Uterus (tissue), 4 donors: ENCODE measurements at places on chromosomes 12 and 14. TPM values are rescaled to one million over a fixed set of nuclear protein-coding genes. Genes with fewer than 3 reads are reported as not detected.

- DNase-seq, result no peak
Observed at GRCh38 chr12:66131067-66131688, 628 bp upstream of the LLPH start.

DNA sequence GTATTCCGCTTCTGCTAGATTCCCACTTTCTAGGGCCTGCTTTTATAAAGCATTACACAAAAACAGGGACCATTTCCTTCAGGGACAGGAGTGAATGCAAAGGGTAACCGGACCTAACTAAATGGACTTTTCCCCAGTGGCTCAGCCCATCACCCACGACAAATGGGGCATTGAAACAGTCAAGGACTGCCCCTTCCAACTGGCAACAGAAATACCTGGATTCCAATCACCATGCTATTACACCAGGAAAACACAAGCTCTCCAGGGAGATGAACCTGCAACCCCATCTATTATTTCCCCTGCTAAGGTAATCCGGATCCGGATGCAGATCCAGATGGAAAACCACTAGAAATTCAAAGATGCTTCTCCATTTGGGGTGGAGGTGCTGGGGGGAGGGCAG lies 1.0 kb downstream of the MPHOSPH9 start:
- no peak for DNase-seq

DNA sequence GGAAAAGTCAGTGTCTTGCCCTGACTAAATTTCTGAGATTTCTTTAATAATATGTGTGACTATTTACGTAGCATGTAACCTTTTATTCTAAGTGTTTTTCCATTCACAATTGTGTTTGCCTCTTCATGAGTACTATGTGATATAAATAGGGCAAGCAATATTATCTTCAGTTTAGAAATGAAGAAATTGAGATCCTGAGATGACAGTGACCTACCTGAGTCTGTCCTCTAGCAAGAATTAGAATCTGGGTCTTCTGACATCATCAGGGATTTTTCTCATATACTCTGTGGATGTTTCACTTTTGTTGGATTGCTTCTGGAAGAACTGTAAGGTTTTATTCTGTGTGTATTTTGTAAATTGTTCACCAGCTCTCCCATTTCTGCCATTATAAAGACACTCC lies 35.0 kb downstream of the TMTC2 start:
- no peak for DNase-seq

DNA sequence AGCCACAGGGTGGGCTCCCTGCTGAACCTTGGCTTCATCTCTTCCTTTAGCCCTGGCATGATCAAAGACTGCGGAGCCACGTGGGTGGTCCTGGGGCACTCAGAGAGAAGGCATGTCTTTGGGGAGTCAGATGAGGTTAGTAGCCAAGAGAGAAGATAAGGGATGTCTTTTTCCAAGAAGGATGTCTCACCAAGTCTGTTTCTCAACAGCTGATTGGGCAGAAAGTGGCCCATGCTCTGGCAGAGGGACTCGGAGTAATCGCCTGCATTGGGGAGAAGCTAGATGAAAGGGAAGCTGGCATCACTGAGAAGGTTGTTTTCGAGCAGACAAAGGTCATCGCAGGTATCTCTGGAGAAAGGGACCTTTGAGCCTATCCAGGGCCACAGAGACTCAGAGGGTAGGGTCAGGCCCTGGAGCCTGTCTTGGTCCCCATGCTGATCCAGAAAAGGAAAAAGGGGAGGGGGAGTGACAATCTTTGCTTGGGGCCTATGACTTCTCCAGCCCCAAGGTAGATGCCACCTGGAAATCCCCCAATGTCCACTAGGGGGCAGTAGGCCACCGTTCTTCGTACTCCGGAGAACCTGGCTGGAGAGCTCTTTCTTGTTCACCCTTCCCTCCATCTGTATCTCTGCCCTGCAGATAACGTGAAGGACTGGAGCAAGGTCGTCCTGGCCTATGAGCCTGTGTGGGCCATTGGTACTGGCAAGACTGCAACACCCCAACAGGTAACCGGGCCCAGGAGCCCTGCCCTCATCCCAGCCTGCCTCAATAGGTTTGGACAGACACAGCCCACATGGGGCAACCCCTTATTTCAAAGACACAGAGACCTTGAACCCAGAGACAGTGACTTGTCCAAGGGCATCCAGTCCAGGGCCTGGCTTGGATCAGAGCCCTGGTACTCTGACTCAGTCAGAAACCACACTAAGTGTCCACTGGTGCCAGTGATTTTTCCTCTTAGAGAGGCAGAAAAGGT lies 2.0 kb downstream of the TPI1 start:
- DNase-seq, result peak; percentile 87

- DNase-seq, result peak; percentile 8
Observed at GRCh38 chr12:34404377-34405285, 382.3 kb downstream of the ALG10 start.

GRCh38 chr12:34604227-34604626 lies 581.9 kb downstream of the ALG10 start:
- DNase-seq, result no peak

GRCh38 chr12:54933376-54933775 lies 51.2 kb downstream of the TESPA1 start:
- no peak for DNase-seq

GRCh38 chr14:76531821-76532318 lies 155.9 kb downstream of the ESRRB start:
- no peak for DNase-seq

GRCh38 chr12:91885851-91886731 lies 259.6 kb downstream of the BTG1 start:
- no peak for DNase-seq

DNA sequence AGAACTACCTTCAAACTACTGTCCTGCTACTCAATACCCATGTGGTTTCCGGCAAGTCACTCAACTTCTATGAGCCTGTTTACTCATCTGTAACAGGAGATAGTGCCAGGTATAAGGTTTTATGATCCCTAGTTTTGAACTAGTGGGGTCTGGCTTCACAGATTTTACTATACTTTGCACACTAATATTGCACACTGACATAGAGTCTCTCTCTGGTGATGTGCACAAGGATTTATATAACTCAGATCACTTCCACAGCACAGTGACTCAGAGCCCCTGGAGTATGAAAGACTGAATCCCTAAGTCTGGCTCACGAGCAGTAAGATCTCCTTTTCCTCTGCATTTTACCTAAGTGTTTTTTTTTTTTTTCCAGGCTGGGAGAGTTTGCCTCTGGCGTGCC lies 69.7 kb upstream of the SLC38A2 start:
- DNase-seq, result no peak

DNA sequence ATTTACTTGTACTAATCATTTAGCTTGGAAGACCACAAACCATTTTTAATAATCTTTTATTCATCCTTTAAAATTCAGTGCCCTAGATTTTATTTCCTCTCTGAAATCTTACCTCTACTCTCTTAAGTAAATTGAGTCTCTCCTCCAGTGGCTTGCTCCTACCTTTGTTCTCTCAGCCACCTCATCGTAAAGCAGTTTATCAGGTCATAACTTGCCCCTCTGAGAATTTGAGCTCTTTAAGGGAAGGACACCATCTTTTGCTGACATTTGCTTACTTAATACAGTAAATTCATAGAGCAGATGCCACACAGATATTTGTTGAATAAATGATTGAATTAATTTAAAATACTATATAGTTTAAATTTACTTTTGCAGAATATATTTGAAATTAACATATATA lies 794.3 kb downstream of the C12orf50 start:
- no peak for DNase-seq

DNA sequence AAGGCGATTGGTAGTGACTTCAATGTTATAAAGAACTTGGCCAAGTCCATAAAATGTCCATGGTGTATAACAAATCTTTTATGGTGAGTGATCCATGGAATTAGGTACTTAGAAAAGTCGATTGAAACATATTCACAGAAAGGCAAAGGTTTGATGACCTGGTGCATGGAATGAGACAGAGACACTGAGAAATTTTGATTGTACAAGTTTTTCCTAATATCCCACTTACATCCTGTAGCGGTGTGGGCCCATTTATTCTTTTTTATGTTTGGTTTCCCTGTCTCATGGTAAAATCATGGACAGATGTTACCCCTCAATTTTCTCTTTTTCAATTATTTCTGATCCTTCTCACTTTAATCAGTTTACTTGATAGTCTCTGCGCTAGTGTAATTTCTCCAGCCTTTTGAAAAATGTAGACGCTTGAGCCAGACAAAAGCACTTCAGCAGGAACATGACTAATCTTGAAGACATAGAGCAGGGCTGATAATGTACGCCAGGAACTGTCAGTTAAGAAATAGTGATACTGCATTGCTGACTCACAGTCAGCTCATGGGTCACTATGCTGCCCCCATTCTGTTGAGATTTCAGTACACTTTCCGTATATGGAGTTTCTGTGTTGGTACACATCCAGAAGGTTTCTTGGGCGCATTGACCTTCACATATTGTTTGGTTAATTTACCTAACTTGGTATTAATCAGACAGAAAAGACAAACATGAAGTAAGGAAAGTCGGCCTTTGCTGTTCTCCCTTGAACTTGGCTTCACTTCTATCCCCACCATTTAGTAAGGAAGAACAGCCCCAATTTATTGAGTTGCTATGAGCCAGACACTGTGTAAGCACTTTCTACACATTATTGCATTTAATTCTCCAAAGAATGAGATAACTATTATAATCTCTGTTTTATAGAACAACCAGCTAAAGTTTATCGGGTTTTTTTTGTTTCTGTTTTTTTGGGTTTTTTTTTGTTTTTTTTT lies 841.7 kb downstream of the DIO2 start:
- peak; percentile 79 for DNase-seq

DNA sequence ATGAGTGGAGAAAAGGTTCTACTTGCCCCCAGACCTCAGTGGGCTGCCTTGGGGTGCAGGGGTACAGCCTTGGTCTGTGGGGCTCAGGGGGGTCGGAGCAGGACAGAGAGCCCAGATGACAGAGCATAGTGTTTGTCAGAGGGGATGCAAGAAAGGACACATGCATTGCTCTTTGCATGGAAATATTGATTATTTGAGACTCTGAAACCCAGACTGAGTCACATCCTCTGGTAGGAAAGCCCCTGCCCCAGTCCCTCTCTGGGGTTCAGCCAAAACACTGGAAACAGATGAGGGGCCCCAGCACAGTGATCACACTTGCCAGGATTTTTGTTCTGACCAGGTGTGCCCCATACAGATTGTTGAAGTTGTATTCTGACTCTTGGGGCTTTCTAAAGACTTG lies 1094.4 kb downstream of the BCL11B start:
- DNase-seq, result no peak

- DNase-seq, result no peak
Observed at GRCh38 chr14:106062502-106063272, 536.3 kb downstream of the TMEM121 start.

DNA sequence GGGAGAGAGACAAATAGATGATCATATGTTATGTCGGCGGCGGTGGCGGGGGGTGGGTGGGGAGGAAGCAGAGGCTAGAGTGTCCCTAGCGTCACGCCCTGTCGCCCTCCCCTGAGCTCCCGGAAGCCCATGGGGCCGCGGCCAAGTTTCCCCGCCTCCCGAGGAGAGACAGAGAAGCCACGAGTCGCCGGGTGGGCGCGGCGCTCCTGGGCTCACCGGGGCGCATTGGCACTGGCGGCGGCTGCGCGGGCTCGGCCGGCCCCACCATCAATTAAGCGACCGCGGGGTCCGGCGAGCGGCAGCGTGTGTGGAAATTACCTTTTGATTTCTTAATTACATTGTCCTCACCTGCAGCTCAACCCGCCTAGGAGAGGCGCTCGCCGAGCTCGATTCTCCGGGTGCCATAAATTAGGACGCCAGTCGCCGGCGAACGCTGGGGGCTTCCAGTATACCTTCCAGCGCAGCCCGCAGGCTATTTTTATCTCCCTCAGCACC lies 119.9 kb upstream of the LHX5 start:
- DNase-seq, result no peak

DNA sequence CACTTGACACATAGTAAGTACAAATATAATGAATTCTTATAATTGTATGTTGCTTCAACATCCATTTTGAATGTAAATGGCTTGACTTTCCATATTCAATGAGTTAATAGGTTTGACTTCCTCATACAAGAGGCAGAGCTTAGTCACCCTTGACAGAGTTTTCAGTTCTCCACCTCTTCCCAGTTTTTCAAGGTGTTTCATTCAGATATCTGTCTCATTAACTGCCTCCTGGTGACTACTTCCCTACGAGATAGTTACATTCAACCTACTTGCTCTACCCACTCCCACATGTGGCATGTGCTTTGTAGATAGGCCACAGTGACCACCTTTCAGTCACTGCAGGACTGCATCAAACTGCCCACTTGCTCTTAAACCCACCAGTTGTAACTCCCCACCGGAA lies 60.0 kb downstream of the MYF5 start:
- no peak for DNase-seq

GRCh38 chr14:88733121-88733520 lies 59.6 kb downstream of the EML5 start:
- DNase-seq, result no peak

- no peak for DNase-seq
Observed at GRCh38 chr12:117674313-117674712, 294.5 kb downstream of the KSR2 start.

DNA sequence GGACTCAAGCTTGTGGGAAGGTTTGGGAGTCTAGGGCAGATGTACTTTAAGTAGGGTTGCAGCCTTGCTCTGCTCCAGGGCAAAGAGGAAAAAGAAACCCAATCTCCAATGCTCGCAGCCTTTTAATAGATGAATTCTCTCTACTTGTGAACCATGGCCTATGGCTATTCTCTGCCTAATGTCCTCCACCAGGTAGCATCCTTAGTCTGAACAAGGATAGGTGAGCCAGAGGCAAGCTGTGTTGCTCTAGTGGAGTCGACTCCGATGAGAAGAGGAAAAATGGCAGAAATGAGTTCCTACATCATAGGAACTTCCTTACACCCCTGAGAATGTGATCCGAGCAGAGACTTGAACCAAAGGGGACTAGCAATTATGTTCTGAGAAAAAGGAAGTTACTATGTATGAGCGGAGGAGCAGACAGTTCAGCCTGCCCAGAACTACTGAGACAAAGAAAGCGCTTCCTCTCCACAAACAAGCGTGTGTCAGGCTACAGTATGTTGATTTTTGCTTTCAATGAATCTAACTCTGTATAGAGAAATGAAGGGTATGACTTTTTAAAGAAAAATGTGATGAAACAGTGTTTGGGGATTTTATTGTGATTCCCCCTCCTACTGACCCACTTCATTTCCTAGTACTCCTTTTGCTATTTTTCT lies 153.6 kb upstream of the ARID2 start:
- no peak for DNase-seq

GRCh38 chr14:28877923-28878322 lies 111.3 kb downstream of the FOXG1 start:
- no peak for DNase-seq

- peak; percentile 37 for DNase-seq
Observed at GRCh38 chr12:101616027-101616494, 21.3 kb downstream of the MYBPC1 start.

DNA sequence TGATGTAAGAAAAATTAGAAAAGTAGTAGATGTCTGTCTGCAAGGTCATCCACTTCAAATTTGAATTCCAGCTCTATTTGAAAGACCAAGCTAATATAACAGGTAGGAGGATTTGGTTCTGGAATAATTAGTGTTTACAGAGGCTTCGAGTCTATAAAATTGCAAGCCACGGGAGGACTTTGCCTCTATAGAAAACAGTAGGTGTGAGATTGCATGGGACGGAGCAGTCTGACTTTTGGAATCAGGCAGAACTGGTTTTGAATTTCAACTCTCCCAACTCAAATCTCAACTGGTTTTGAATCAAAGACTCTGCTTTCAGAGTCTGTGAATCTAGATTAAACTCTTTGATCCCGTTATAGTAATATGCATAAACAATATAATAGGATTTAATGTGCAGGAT lies 82.4 kb downstream of the PIK3C2G start:
- DNase-seq, result no peak

Gene KLRD1
- total RNA-seq, result under 0.01 TPM

Gene PPFIA2
- total RNA-seq, result 18.5 TPM

Gene SIX6
- not detected for total RNA-seq

Gene TSPAN9
- total RNA-seq, result 55.1 TPM

Gene CLEC4C
- total RNA-seq, result 0.62 TPM

Gene TMEM229B
- 4.7 TPM for total RNA-seq

Gene TMEM30B
- total RNA-seq, result 1.8 TPM
